ENCODE measurements at places on chromosomes 16 and 17.

GRCh38 chr16:66553223-66553622 is 847 bp downstream of the CKLF start:
- DNase-seq = no peak

DNA sequence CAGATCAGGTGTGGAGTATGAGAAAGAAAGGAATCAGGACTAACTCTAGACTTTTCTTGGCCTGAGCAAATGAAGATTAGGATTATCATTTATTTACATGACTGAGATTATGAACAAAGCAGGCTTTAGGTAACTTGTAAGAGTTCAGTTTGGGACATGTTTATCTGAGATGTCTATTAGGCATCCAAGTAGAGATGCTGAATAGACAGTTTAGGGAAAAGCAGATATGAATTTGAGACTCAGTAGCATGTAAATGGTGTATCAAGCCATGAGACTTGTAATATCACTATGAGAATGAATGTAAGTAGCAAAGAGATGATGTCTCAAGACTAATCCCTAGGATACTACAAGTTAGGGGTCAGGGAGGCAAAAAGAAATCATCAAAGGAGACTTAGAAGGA is 8.6 kb upstream of the HS3ST2 start:
- no peak for DNase-seq

GRCh38 chr16:75558846-75559401 is 2.9 kb upstream of the TMEM231 start:
- DNase-seq = no peak

DNA sequence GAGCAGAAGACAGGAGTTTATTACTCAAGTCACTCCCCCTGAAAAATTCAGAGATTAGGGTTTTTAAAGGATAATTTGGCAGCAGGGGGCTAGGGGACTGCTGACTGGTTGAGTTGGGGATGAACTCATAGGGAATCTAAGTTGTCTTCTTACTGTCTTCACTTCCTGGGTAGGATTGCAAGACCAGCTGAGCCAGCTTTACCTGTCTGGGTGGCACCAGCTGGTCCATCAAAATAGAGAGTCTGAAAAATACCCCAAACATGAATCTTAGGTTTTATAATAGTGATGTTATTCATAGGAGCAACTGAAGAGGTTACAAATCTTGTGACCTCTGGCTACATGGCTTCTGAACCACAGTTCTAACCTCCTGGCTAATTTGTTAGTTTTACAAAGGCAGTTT is 157.9 kb downstream of the PPM1E start:
- DNase-seq = no peak

Data from smooth muscle cell of the brain vasculature (primary cell).